Diencephalon (tissue), 1 donor: ENCODE measurements at places on chromosomes 6 and 20. TPM values are rescaled to one million over a fixed set of nuclear protein-coding genes. Genes with fewer than 3 reads are reported as not detected.

Gene SLC35F1
- 121 TPM for total RNA-seq

Gene SRMS
- not detected for total RNA-seq

Gene TOX2
- total RNA-seq, result 5.1 TPM

Gene NPEPL1
- total RNA-seq, result 11.3 TPM

Gene C6orf58
- 1.2 TPM for total RNA-seq

Gene C6orf47
- 15.9 TPM for total RNA-seq

Gene PFDN4
- 167 TPM for total RNA-seq

Gene SLC22A2
- 0.46 TPM for total RNA-seq

Gene TMEM217
- total RNA-seq, result 1.8 TPM

Gene PNPLA1
- not detected for total RNA-seq

Gene TXLNB
- total RNA-seq, result 1.2 TPM

Gene NKAPL
- 4.6 TPM for total RNA-seq

Gene VARS2
- total RNA-seq, result 33.0 TPM

Gene SGK2
- 0.46 TPM for total RNA-seq

Gene MOCS1
- total RNA-seq, result 9.5 TPM

Gene TP53TG5
- not detected for total RNA-seq

Gene CFB
- 3.2 TPM for total RNA-seq

Gene ADGB
- total RNA-seq, result 2.5 TPM

Gene GGTLC1
- total RNA-seq, result not detected

Gene C6orf163
- total RNA-seq, result 6.2 TPM

Gene PRR18
- 2.5 TPM for total RNA-seq

Gene EBF4
- 15.7 TPM for total RNA-seq

Gene HMGN3
- 52.4 TPM for total RNA-seq

Gene HDGFL1
- total RNA-seq, result not detected

Gene CD164
- 66.9 TPM for total RNA-seq

Gene ULBP1
- 0.23 TPM for total RNA-seq

Gene C6orf132
- total RNA-seq, result 0.23 TPM

Gene APOM
- total RNA-seq, result 0.69 TPM

Gene CENPW
- total RNA-seq, result 4.2 TPM

Gene BLOC1S5
- 19.1 TPM for total RNA-seq

Gene FNDC11
- total RNA-seq, result 3.5 TPM

Gene KCNQ5
- 5.5 TPM for total RNA-seq

Gene SLC2A10
- 8.8 TPM for total RNA-seq

Gene HLA-DRB1
- 9.9 TPM for total RNA-seq

Gene C6orf15
- not detected for total RNA-seq

Gene KIF3B
- total RNA-seq, result 109 TPM

Gene MCUR1
- total RNA-seq, result 30.2 TPM

Gene MYH7B
- total RNA-seq, result 0.46 TPM

Gene PXMP4
- total RNA-seq, result 9.7 TPM
